ENCODE measurements at places on chromosomes 4 and X.

DNA sequence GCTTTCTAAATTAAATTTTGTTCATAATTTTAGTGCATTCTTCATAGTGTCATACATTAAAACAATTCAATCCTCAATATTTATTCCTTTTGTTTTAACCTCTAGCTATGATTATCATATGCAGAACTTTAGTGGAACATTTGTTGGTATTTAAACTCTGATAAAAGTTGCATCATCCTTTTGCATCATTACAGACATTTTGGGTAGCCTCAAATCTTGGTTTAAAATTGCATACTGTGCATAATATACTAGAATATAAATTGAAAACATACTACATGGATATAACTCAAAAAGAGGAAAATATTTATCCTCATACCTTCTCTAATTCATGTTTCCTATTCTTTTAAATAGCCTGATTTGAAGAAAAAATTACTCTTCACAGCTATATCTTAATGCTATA, 97.3 kb upstream of the NAP1L5 start:
- DNase-seq: no peak

DNA sequence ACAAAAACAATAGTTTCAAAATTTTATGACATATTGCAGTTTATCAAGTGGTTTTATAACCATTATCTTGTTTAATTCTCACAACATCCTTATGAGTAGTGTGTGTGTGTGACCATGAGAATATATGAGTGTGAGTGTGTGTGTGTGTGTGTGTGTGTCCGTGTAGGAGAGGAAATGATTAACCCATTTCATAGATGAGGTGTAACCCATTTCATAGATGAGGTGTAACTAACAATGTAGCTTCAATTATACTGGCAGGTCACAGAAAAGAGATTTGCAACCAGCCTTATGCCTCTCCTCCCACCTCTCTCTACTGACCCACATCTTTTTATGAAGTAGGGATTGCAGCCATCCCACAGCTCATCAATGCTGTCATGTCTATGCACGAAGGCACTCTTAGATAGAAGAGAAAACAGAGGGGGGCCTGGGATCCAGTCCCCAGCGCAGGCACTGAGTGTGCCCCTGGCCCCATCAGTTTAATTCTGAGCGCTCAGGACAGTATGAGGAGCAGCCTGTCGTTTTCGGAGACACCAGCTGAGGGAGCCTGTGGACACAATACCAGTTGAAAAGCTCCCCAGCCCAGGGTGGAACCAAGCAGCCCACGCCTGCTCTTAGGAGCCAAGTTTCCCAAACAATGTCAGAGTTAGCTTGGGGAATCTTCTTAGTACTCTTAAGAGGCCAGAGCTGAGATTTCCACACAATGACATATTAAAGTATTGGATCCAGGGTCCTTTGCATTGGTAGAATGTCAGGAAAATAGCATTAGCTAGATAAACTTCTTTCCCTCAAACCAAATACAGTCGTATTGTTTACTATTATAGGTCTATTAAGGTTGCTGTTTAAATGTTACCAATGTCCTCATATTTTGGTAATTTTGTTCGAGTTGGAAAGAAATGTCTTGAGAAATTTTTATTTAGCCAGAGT, 88.6 kb downstream of the PALLD start:
- DNase-seq: peak; percentile 20

DNA sequence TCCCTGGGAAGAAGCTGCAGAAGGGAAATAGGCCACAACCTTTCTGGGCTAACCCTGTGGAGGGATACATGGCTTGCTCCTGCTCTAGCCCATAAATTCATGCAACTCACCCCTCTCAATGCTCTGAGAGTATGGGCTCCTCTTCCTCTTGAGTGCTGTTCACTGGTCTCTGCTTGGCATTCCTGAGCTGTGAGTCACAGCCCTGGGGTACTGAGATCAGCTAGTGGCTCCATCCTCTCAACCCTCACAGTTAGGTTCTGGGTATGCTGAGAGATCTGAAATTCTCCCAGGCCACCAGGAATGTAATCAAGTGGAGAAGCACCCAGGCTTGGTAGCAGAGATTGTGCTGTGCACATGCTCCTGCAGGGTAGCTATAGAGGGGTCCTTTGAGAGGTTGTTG, 60.6 kb upstream of the SPANXN2 start:
- DNase-seq: no peak

DNA sequence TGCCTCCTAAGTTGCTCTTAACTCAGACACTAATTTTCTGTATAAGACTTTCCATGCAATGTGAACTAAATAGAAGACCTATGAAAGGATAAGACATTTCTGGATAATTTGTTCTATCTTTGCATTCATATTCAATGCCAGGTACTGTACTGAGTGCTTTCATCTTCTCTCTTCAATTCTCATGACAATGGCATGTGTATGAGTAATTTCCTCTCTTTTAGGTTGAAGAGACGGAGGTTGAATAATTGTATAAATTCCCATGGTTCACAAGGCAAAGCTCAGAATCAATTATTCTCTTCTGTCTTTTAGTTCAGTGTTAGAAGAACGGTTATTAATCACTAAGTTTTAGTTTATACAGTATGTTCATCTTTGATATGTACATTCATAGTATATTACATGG, 29.3 kb upstream of the CFAP299 start:
- peak; percentile 10 for DNase-seq

- DNase-seq: no peak
Measured at GRCh38 chr4:73721435-73721834, 18.9 kb upstream of the CXCL8 start.

DNA sequence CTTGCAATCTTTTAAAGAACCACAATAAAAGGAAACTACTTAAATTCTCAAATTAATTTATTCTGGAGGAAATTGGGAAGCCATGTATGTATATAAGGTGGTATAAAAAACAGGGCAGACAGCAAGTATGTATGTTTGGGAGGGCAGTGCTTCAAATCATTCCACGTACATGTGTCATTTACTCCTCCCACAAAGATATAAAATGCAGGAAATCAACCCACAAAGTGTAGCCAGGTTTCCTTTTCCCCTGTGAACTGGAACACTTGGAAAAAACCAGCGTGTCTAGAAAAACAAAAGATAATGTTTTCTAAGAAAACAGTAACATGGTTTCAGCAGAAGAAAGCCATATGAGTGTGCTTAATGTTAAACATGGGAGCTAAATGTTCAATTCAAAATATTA, 156.7 kb upstream of the FAM47A start:
- no peak for DNase-seq

- DNase-seq: no peak
Measured at GRCh38 chr4:78520808-78521226, 30.8 kb upstream of the ANXA3 start.

DNA sequence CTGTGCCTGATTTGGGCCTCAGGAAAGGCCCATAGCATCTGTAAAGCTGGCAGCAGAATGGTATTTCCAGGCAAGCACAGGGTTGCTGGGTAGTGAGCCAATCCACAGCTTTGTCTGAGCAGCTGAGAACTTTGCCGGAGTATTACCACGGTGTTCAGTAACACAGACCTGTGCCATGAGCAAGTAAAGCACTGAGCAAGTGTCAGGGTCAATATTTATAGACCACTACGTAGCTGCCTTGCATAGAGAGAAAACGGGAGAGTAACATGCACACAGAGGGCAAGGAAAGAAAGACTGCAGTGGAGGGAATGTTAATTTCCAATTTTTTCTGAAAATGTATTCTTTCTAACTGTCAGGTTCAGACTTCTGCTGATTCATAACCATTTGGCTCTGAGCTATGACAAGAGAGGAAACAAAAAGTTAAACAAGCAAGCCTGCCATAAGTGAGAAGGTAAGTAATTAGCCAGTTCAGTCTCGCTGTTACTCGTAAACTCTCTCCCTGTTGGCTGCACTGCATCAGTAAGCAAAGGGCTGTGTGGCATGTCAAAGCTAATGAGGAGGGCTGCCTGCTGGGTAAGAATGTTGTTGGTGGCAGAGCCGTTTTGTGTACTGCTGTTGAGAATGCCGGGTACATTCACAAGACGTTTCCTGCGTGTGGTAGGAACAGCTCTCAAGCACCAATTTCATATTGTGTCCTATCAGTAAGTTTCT, 238.1 kb downstream of the BMPR1B start:
- DNase-seq: no peak

DNA sequence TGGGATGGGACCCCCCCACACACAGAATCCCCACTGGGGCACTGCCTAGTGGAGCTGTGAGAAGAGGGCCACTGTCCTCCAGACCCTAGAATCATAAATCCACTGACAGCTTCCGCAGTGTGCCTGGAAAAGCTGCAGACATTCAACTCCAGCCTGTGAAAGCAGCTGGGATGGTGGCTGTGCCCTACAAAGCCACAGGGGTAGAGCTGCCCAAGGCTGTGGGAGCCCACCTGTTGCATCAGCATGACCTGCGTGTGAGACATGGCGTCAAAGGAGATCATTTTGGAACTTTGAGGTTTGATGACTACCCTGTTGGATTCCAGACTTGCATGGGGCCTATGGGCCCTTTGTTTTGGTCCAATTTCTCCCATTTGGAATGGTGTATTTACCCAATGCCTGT, 22.3 kb downstream of the AIMP1 start:
- no peak for DNase-seq

DNA sequence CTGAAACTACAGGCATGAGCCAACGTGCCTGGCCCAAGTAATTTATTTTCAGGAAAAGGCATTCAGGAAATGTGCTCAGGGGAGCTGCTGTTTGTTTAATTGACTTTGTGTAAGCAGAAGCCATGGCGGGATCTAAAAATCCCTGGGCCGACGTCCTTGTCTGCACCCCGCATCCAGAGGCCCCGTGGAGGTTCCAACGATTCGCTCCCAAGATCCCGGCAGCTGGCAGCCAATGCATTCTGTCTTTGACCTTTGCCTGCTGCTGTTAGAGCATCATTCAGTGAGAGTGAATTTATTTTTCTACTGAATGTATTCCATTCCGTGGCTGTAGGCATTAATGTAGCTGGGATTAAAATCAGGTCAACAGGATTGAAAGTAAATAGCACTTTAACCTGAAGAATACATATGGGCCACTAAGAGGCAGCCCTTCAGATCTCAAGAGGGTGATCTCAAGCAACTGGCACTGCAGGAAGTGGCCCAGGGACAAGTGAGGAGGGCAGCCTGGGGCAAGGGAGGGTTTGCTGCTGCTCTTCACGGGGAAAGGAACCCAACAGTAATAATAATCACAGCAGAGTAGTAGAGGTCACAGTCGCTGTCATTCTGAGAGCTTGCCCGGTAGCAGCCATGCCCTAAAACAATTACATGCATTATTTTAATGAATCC, 75.2 kb downstream of the PSAPL1 start:
- no peak for DNase-seq

- DNase-seq: no peak
Measured at GRCh38 chr4:26837993-26838842, 22.4 kb upstream of the STIM2 start.

DNA sequence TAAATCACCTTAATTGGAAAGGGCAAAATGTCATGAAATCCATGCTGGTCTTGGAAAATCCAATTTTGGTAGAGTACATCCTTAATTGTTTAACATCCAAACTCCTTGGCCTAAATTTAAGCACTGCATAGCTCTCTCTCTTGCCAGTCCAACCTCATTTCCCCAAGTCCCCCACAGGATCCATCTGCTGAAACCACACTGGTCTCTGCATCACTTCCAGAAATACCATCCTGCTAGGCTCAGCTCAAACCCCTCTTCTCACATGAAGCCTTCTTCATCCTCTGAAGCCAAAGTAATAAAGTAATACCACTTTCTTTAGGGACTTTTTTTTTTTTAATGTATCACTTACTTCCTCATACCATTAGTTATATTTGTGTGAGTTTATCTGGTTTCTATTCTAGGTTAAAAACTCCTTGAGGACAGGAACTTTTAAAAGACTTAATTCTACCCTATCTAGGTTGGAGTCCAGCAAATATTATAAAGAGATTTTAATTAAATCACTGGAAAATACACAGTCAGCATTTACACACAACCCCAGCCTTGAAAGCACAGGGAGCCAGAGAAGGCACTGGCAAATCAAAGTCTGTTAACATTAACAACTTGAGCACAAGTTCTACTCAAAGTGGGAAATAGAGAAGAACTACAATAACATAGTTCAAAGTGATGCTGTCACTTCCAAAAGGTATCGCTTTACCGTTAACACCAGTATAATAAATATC, 16.7 kb upstream of the KLF3 start:
- DNase-seq: no peak

DNA sequence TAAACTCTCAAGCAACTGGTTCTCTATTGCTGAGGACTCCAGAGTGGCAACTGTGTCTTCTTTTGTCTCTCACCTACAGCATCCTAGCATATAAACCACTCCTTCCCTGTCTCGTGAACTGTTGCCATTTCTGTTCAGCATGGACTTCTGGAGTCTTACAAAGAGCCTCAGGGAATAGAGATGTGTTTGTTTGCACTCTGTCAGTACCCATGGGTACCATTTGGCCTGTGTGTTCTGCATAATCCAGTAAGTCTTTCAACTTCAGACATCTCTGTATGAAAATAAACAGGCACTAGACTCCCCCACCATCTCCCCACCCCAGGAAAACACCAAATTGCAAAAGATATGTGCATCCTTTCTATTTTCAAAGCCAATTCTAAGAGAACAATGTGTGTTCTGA, 1351.6 kb upstream of the PABPC4L start:
- DNase-seq: no peak

DNA sequence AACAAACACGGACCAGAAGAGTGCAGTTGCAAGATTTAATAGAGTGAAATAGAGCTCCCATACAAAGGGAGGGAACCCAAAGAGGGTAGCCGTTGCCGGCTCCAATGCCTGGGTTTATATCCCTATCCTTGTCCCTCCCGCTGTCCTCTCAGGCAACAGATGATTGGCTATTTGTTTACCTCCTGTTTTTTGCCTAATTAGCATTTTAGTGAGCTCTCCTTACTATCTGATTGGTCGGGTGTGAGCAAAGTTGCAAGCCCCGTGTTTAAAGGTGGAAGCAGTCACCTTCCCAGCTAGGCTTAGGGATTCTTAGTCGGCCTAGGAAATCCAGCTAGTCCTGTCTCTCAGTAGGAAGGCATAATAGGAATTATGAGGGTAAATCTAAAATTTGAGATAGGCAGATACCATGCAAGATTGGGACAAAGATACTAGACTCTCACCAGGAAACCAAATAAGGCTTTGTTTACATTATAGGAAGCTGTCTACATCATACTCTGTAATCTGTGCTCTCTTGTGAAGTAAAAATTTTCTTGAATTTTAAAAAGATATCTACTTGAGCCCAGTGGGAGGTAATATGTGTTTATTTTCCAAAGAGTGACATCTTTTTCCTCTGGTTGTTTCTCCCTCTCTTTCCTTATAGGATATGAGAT, 65.9 kb downstream of the ATP10D start:
- no peak for DNase-seq

GRCh38 chr4:48654015-48654664, 125.9 kb downstream of the FRYL start:
- no peak for DNase-seq

GRCh38 chr4:170128219-170128804, 38.6 kb upstream of the AADAT start:
- no peak for DNase-seq

DNA sequence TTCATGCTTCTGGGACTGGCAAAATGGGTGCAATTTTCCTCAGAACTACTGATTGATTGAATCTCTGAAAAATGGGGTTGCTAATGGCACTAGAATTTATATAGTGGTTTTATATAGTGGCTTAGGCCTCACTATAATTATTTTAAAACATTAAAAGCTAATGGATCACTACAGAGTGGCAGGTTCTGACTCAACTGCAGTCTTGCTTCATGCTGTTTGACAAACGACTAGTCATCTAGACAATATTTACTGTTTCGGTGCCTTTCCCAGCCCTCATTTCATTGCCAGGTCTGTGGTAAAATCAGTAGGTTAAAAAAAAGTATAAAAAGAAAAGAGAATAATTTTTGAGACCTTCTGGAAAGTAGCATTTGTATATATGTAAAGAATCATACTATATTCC, 352.8 kb upstream of the ATOH1 start:
- no peak for DNase-seq

- DNase-seq: no peak
Measured at GRCh38 chr4:157607996-157608395, 387.5 kb downstream of the GRIA2 start.

- no peak for DNase-seq
Measured at GRCh38 chr4:74529284-74530041, 84.5 kb downstream of the AREG start.
